Stimulated activated CD4-positive, alpha-beta T cell treated with anti-CD3 and anti-CD28 coated beads, Interleukin-1b, Interleukin-23, amount 100 ng/mL, for 48 hours (primary cell): ENCODE measurements at places on chromosomes 3 and 15.

DNA sequence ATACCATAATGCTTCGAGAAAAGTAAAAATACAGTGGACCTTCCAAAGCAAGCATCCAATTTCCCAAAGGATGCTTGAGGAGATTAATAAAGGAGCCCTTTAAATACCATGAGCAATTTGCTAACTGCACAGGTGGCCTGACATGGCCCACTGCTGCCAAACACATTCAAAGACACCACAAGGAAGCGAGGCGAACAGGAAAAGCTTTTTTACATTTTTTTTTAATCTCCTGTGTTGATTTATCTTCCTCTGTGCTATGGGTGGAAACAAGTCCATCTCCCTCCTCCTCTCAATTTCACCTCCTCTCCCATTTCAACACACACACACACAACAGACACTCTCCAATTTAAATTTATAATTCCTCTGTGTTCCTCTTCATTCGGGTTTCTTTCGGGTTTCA, 243.4 kb downstream of the IGSF11 start:
- DNase-seq = no peak

DNA sequence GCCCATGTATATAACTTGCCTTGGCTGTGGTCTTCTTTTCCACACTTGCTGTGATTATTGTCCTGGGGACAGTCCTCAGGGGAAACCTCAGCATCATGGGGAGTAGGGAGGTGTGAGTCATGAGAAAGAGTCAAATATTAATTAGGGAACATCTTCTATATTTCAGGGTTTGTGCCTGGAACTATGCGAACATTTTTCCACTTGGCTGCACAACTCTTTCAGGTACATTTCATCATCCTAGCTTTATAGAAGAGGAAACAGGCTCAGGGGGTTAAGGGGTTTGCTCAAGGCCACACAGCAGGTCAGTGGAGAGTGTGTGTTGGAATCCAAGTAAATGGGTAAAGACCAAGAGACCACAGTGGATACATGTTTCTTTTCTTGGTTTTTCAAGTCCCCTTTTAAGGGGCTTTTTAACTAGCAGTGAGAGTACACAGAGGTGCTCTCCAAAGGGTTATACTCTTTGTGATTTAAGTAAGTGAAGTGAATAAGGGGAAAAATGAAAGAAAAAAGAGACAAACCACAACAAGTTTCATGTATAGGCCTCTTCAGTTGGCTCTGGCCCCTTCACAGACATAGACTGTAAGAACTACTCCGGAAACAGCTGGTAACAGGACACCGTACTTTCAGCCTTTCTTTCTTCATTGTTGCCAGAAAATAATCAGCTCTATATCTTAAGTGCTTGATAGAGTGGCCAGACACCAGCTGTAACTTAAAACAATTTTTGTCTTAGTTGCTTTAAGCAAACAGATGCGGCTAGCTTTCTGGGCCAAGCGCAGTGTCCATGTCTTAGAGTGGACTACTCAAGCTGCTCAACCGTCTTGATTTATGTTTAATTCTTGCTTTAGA, 64.6 kb downstream of the EEFSEC start:
- no peak for DNase-seq

DNA sequence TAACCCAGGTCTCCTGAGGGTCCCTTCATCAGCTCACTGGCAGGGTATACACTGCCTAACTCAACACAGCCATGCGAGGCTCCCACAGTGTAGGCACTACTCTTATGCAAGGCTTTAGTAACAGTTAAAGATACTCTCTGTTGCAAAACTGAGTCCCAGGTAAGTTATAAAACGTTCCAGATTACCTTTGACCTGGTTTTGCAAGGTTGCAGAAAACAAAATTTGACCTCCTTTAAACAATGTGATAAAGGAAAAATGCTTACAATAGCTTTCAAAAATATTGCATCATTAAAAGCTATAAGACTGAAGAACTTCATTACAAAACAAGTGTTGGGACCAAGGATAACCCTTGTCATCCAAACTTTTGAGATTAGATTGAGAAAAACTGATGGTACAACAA, 5.5 kb downstream of the SLC27A2 start:
- DNase-seq = no peak

GRCh38 chr3:188179006-188179966, 25.3 kb downstream of the LPP start:
- no peak for DNase-seq

DNA sequence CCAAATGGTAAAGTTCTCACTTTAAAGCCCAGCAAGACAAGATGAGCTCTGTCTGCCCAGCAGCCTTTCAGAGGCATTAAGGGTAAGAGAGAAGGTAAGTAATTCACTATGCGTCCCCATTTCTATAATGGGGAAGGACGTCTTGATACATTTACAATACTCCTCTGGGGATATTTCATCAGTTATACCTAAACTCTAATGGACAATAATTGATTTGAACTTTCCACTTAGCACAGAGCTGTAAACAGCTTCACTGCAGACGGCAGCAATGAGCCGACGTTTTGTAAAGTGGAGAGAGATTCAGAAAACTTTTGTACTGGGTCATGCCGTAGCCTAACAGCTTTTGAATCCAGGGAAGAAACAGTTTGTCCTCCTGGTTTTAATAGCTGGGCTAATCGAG, 127.4 kb downstream of the TIGIT start:
- no peak for DNase-seq

GRCh38 chr15:45458746-45459403, 63.7 kb downstream of the SLC30A4 start:
- peak; percentile 72 for DNase-seq

- DNase-seq = no peak
Observed at GRCh38 chr15:91259077-91259476, 159.0 kb downstream of the SV2B start.

- DNase-seq = no peak
Observed at GRCh38 chr3:158573714-158574113, 2.7 kb downstream of the MLF1 start.

DNA sequence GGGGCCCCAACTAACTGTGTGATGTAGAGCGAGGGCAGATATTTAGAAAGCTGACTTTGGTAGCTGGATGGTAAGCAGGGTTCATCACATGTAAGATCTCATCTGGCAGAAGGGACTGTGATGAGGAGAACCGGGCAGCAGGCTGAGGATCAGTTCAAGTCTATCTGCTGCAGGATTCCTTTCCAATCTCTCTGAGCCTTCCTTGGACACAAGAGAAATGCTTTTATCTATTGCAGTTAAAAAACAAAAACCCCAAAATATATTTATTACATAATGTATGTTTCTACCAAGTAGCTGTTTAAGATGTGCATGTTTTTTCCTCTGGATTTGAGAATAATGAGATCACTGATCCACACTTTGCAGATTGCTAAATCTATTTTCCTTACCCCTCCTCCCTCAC, 411.5 kb downstream of the RAP2B start:
- no peak for DNase-seq

GRCh38 chr15:86483936-86484335, 404.3 kb downstream of the AGBL1 start:
- DNase-seq = no peak

GRCh38 chr15:47027322-47027946, 689.9 kb upstream of the SEMA6D start:
- DNase-seq = no peak
